KBM-7 (cell line): ENCODE measurements at places on chromosomes 3 and 15.

- DNase-seq, result no peak
Observed at GRCh38 chr3:99111235-99111634, 209.7 kb upstream of the DCBLD2 start.

DNA sequence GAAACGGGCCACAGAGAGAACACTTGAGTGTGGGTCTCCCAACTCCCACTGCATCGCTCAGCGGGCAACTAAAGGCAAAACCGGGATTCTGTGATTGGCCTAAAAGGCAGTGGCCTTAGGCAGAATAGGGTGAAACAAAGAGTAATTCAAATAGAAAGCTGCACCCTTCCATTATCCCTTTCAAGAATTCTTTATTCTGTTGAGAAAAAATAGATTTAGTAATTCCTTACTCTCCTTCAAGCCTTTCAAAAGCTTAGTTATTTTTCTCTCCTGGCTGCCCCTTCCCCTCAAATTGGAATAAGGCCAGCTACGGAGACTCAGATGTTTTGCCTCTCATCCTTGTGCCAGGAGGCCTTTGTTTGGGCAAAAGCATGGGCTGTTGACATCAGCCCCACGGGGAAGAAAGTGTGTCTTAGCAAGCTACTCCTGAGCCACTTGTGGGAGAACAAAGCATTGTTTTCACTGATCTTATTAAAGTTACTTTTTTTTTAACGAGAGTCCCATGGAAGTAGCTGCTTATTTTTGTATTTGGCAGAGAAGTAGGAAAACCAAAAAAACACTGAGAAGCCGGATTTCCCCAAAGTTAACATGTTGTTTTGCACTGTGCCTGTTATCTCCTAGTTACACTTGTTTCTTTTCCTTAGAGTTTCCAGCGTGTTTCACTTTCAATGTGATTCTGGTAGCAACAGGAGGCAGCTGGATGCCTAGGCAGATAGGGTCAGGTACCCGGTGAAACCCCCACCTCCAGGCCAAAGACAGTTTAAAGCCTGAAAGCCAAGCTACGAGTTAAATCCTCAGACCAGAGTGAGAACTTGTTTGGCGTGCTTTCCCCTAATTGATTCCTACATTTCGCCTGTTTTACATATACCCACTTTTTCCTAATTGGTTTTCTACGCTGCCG is 2.2 kb downstream of the ST6GAL1 start:
- no peak for DNase-seq

GRCh38 chr3:53045518-53046170 is at the start of gene SFMBT1:
Gene SFMBT1 (minus strand): TSS chr3:53046073. CDS start chr3:52969128, 76,945 bp downstream.
- DNase-seq, result peak; percentile 68

DNA sequence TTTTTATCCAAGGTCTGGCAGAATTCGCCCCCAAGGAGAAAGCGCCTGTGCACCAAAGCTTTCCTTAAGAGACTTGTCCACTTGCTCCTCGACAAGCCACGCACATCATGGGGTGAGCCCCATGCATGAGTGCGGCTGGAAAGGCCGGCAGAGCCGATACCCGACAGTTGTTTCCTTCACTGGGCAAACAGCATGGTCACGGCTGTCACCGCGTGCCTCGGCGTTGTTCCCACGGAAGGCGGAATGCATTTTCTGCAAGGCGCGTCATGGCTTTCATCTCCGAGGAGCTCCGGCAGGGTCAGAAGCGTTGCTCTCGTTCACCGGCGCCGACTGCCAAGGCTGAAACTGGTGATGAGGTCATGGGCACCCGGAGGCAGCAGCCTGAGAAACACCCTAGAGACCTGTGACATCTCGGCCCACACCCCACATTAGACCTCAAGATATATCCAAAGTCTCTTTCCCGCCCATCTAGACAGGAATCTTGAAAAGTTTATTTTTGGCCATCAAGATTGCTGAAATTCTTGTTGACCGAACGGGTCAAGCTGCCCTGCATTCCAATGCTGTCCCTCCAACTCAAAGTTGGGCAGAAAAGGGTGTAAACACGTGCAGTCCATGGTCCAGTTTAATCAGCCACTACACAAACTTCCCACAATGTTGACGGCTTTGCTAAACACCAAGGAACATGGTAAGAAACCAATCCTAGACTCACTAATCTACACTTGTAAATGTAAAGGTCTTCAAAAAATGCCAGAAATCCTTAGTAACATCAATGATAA is 604 bp upstream of the TJP1 start:
- DNase-seq, result no peak

DNA sequence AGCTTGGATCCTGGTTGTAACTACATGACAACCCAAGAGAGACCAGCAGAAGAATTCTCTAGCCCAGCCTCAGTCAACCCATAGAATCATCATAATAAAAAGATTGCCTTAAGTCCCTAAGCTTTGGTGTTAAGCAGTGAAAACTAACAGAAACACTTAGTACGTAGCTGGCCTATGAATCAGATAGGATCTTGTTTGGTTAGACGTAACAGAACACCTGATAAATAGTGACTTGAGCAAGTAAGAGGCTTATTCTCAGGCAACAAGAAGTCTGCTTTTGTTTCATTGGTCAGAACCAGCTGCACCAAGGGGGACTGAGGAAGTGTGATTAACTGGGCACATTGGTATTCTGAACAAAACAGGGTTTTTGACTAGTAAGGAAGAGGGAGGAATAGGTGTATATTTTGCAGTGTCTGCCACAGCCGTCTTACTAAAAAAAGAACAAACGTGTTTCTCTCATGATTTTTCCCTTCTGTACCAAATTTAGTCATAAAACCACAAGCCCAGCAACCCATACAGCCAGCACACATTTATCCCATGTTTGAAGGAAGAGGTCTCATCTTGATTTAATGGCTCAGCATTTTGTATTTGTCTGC is 53.3 kb upstream of the GLCE start:
- DNase-seq, result no peak

DNA sequence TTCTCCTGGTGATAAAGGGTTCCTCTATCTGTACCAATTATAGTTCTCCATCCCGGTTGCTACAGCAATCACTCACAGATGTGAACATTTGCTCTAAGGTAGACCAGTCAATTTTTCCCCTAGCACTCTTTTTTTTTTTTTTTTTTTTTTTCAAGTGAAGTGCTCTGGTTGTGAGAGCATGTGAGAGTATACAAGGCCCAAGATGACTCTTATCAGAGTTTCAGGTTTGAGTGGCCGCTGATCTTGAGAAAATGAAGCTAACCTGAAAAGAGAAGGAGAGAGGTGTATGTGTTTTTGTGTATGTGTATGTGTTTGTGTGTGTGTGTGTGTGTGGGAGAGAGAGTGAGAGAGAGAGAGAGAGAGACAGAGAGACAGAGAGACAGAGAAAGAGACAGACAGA is 44.4 kb upstream of the OTOL1 start:
- DNase-seq, result no peak

GRCh38 chr3:194249323-194250097 is 101.6 kb downstream of the CPN2 start:
- peak; percentile 28 for DNase-seq

DNA sequence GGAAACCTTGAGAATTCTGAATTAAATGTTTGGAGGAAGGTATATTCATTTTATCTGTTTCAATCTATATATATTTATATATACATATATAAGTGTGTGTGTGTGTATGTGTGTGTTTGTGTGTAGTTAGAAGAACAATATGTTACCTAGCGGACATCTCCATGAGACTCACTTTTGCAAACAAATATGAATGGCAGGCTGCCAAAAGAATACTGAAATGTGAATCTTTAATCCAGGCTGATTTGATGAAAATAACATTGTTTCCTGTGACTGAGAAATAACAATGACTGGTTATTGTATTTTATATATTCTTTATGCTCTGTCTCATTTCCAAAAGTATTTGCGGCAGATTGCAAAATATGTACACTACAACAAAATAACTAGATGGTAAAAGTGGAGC is 255.5 kb upstream of the TGFBR2 start:
- no peak for DNase-seq

DNA sequence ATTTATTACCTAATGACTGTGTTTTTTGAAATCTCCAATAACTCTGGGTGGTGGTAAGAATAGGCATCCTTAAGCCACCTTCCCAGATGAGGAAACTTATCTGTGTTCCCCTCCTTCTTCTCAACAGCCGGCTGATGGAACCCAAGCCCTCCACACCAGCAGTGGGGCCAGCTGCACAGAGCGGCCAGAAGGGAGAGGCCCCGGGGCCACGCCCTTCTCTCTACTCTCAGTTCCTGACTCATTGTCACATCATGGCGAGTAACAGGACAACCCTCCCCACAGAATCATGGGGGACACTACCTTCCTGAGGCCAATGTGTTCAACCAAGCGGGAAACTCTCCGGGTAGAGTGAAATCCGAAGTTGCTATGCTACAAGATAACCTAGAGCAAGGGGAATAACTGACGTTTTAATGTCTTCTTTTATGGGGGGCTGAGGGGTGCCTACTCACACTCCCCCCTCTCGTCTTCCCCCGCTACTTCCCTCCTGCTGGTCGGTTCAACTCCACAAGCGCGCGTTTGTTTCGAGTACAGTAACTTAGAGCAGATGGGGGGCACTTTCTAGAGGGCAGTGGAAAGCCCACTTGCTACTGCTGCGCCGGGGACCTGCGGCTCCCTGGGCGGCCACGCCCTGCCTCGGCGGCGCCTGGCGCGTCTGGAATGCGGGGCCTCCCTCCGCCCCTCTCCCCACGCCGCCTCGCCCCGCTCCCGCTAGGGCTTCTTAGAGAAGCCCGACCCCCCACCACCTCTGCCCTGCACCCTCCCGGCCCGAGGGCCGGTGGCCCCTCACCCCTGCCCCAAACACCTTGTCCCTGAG is 621 bp downstream of the ANXA2 start:
- DNase-seq, result peak; percentile 49

- DNase-seq, result peak; percentile 81
Observed at GRCh38 chr15:59138243-59138642, 33.3 kb downstream of the CCNB2 start.

- DNase-seq, result peak; percentile 83
Observed at GRCh38 chr3:32510075-32510724, 7.5 kb upstream of the CMTM6 start.

GRCh38 chr15:100849021-100849854 is 30.4 kb upstream of the ALDH1A3 start:
- no peak for DNase-seq

DNA sequence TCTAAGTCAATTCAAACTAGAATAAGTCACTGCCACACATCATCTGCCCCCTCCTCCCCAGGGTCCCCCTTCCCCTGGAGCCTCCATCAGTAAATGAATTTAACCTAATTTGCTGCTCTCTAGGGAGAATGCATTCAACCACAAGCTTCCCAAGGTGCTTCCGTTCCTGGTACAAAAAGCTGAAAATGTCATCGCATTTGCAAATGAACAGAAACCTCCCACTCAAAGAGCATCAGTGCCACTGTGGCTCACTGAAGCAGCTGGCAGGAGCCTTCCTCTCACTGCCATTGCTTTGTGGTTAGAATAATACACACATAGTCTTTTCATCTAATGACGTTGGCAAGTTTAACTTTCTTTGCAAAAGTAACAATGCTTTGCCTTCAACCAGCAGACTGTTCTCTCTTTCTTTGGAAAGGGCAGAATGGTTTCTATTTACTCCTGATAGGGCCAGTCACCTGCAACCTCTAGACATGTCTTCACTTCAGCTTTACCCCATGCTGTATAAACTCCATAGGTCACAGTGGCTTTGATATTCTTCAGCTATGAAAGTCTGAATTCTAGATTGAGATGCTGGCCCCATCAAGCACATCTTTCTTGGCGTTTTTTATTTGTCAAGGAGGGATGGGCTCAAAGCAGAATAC is 238.1 kb downstream of the CPNE4 start:
- DNase-seq, result peak; percentile 84

DNA sequence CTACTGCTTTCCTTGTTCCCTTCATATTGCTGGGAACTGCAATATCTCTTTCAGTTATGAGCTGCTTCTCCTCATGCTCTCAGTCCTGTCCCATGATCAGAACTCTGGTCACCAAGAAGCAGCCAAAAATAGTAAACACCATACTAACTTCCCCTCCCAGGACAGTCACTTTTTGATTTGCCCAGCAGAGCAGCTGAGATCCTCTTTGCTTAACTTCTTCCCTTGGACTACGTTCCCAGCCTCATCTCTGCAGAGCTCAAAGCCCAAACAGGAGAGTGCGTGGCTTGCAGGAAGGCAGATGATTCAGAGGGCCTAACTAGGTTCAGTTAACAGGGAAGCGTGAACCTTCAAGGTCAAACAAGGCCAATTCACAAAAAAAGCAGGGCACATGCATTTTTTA is 153.2 kb downstream of the CTNNB1 start:
- no peak for DNase-seq

- DNase-seq, result no peak
Observed at GRCh38 chr15:64552281-64552948, 92.0 kb downstream of the ZNF609 start.

- peak; percentile 82 for DNase-seq
Observed at GRCh38 chr15:89874926-89875564, 18.7 kb downstream of the AP3S2 start.

GRCh38 chr3:16995601-16996000 is 110.8 kb downstream of the PLCL2 start:
- DNase-seq, result no peak

DNA sequence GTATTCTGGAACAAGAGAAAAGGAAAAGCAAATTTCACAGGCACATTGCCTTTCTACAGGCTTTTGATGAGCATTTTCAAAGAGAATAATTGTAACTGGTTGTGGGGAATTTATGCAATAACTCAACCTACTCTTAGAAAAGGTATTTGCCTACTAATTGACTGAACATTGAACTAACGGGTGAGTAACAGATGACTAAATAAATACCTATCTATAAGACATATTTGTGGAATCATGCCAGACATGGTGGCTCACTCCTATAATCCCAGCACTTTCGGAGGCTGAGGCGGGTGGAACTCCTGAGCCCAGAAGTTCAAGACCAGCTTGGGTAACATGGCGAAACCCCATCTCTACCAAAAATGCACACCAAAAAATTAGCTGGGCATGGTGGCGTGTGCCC is 367.7 kb downstream of the CGGBP1 start:
- DNase-seq, result no peak

DNA sequence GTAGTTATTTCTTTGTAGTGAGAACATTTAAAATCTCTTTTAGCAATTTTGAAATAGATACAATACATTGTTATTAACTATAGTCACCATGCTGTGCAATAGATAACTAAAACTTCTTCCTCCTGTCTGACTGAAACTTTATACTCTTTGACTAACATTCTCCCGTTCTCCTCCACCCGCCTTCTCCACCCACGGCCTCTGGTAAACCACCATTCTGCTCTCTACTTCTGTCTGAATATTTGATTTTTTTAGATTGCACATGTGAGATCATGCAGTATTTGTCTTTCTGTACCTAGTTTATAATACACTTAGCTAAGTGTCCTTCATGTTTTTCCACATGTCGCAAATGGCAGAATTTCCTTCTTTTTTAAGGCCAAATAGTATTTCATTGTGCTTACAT is 72.8 kb upstream of the RBM5 start:
- no peak for DNase-seq

- no peak for DNase-seq
Observed at GRCh38 chr3:5811016-5811415, 623.5 kb downstream of the EDEM1 start.

DNA sequence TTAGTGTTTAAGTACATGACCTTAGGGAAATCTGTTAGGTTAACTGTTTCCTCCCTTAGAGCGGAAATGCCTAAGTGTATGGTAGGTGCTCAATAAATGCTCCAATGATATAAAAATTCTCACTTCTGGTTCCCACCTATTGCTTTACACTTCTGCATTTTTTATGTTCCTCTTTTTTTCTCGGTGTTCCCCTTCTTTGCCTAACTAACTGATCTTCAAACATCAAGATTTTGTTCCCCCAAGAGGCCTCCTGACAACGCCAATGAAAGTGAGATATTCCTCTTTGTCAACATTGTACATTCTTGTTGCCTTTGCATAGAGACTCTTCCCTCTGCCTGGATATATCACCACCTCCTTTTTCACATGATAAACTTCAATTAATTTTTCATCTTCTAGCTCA is 17.4 kb downstream of the SLC35A5 start:
- DNase-seq, result peak; percentile 67

GRCh38 chr15:68641376-68641775 is 62.6 kb downstream of the CORO2B start:
- DNase-seq, result no peak
